ENCODE measurements at places on chromosomes 7 and 10.

DNA sequence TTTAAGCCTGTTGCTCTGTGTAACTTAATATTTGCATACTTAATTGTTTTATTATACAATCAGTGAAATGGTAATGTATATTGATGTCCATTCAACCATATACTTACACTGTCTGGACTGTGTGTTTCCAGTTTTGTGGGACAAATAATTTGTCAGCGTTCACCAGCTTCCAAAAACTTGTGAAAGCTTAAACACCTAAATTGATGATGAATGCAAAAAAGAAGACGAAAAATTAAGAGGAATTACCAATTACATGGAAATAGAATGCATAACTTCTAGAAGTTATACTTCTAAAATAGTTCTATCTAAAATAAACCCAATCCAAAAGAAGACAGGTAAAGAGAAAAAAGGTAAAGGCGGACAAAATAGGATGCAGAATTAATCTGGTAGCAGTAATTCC lies 155.0 kb upstream of the FZD1 start:
- DNase-seq: no peak

DNA sequence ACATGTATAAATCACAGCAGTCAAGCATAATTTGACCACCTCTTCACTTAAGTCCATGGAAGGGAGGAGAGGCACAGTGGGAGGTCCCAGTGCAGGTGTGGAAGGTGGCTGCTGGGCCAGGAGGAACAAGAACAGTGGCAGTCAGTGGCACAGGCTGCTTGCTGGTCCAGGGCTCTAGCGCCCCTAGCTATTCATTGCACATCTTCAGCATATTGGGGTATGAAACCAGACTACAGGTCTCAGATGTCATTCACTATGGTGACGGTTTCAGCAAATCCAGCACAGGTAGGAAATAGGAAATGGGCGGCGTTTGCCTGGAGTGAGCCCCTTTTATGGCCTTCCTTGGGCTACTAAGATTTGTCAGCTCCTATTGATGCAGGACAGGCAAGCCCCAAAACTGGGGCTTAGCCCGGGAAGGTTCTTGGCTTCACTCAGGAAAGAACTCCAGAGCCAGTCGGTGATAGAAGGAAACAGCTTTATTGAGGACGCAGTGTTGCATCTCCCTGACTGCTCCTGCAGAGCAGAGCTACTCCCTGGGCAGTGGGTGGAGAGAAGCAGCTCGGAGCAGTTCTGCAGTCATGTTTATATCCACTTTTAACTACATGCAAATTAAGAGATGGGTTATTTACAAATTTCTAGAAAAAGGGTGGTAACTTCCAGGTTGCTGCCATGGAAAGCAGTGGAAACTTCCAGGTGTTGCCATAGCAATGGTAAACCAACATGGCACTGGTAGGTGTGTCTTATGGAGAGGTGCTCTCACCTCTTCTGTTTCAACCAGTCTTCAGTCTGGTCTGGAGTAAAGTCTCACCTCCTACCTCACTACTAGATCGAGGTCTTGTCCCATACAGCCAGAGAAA lies 608.8 kb downstream of the PARD3 start:
- no peak for DNase-seq

GRCh38 chr10:76382381-76382851 lies 951.0 kb downstream of the LRMDA start:
- peak; percentile 55 for DNase-seq

GRCh38 chr7:106887421-106887820 lies 22.3 kb downstream of the PIK3CG start:
- DNase-seq: no peak

DNA sequence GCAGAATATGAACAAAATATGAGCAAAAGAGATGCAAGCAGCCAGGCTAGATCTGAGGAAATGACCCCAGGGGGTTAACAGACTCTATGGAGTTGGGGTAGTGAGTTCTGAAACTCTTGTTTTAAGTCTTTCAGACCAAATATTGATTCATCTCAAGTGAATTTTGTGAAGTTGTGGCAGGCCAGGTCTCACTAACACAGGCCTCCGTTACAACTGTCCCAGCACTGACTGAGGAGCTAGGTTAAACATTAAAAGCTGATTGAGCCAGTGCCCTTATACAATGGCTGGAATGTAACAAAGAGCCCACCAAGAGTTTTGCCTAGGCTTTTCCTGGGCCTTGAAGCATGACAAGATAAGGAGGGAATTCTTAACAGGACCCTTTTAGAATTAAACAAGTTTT lies 192.3 kb upstream of the STK17A start:
- DNase-seq: no peak

DNA sequence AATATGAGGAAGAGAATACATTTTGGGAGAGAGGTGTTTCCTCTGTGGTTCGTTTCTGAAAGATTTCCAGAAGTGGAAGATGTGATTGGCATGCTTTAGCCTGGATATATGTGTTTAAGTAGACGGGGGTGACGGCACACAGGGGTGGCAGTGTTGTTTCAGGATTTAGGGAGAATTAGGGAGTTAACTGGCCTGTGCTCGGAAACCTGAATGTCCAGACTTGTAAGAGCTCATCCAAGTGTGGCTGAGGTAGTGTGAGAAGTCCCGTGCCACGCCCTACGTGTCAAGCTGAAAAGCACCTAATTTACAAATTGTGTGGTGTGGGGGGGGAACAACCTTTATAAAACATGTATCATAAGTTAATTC lies 1.1 kb downstream of the RALA start:
- DNase-seq: peak; percentile 35

GRCh38 chr10:132850246-132850645 lies 64.3 kb upstream of the NKX6-2 start:
- no peak for DNase-seq

GRCh38 chr7:55415173-55415778 lies 50.1 kb downstream of the LANCL2 start:
- DNase-seq: peak; percentile 78

- DNase-seq: peak; percentile 53
Observed at GRCh38 chr10:80513106-80513505, 24.6 kb upstream of the SH2D4B start.

DNA sequence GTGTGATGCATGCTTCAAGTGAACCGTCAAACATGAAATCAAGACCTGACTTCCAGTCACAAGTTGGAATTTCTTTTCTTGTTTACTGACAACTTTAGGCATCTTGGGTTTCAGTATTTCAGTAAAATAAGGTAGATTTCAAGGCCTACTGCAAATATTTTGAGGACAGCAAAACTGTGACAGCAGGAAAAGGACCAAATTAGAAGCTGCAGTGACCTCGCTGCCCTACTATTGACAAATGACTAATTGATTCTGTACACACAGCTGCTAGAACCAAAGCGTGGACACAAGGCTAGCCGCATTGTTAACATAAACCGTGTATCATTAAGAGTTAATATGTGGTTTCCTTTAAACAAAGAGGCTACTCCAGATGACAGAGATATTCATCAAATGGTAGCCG lies 105.7 kb upstream of the SEC61G start:
- DNase-seq: no peak

All from choroid plexus epithelial cell (primary cell).